ENCODE measurements at places on chromosomes 7 and 10. TPM values are rescaled to one million over a fixed set of nuclear protein-coding genes. Genes with fewer than 3 reads are reported as not detected.
A peak's percentile ranks its signal among the peaks of the same experiment; 100 is the strongest.

- no peak overlapping the region for H3K4me3 ChIP-seq
- peak; percentile 54 for DNase-seq
- peaks cover 2% of the 10 kb centered on the region for H3K4me1 ChIP-seq
- no peaks in the 10 kb centered on the region for H3K27me3 ChIP-seq
- no peak overlapping the region for H3K27ac ChIP-seq
These were observed 13.9 kb downstream of the DNAJC1 start for GRCh38 chr10:21989453-21990154.

The CLCN1 gene
- not detected for total RNA-seq

GRCh38 chr10:26468291-26468690 lies 30.1 kb downstream of the APBB1IP start:
- peaks cover 66% of the 10 kb centered on the region for H3K36me3 ChIP-seq
- H3K4me3 ChIP-seq = no peak overlapping the region
- no peak overlapping the region for H3K27ac ChIP-seq
- peaks cover 84% of the 10 kb centered on the region for H3K4me1 ChIP-seq

The CYP3A7 gene
- not detected for total RNA-seq

GRCh38 chr10:132898391-132899053 lies 43.8 kb downstream of the CFAP46 start:
- no peaks in the 10 kb centered on the region for H3K4me1 ChIP-seq
- no peak overlapping the region for H3K4me3 ChIP-seq
- H3K27ac ChIP-seq = no peak overlapping the region
- peaks cover 17% of the 10 kb centered on the region for H3K27me3 ChIP-seq
- no peak for DNase-seq

GRCh38 chr7:129163875-129164544 lies 19.5 kb downstream of the TSPAN33 start:
- H3K27me3 ChIP-seq = no peaks in the 10 kb centered on the region
- H3K27ac ChIP-seq = no peak overlapping the region
- DNase-seq = peak; percentile 52
- no peaks in the 10 kb centered on the region for H3K36me3 ChIP-seq

The GIMAP5 gene
- 63.3 TPM for total RNA-seq

The UBE2D4 gene
- 6.3 TPM for total RNA-seq

The HOXA11 gene
- total RNA-seq = not detected

DNA sequence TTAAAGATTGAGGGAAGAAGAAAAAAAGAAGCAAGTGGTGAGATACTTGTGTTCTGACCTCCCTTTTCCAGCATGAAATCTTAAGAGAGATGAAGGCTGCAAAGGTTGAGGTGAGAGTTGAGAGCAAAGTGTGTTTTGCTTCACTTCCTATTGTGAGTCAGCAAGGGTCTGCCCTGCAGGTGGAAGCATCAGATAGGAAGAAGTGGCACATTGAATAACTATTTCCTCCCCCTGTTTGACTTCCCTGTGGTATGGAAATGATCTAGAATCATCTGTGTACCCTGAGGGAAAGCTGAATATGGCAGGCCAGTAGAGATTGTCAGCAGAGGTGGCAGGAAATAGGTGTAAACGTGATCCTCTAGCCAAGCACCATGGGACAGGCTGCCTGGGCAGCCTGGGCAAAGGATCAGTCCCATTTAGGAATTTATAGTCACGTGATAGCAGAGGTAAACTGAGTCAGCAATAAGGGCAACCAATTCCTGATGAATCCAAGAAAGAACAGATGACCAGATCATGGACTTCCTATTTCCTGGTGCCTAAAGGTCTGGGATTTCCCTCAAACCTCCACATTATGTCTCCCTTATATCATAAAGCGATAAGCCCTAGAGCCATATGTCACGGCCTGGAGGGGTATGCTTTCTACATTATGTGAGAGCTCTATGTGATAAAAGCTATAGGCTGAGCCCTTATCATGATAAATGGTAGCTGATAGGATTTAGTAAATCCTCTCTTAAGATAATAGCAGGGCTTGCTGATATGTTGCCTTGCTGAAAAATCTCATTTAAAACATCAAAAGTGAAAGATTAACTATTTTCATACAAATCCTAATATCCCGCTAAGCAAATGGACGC lies 287.0 kb downstream of the MDFIC start:
- H3K27ac ChIP-seq = no peak overlapping the region
- DNase-seq = no peak
- H3K36me3 ChIP-seq = peaks cover 3% of the 10 kb centered on the region
- H3K4me3 ChIP-seq = no peak overlapping the region
- peaks cover 2% of the 10 kb centered on the region for H3K4me1 ChIP-seq

DNA sequence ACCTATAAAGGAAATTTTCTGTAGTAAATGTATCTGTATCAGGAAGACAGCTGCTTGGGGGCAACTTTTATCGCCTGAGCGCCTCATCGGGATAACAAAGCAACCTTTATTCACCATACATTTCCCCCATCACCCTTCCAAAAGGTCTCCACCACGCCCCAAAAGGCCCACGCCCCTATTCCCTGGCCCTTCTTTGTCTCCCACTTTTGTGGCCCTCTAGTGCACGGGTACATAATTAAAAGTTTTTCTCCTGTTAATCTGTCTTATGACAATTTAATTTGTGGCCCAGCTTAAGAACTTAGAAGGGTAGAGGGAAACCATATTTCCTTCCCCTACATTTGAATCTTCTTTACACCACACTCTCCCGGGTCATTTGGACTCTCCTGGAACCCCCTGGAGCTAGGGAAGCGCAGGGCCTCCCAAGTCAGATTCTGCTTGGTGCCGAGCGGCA lies 625 bp downstream of the RP9 start:
- H3K4me1 ChIP-seq = peaks cover 29% of the 10 kb centered on the region
- no peaks in the 10 kb centered on the region for H3K36me3 ChIP-seq
- peak overlapping the region; percentile 66 for H3K27ac ChIP-seq
- peak; percentile 33 for DNase-seq
- peak overlapping the region; percentile 87 for H3K4me3 ChIP-seq
- peaks cover 17% of the 10 kb centered on the region for H3K27me3 ChIP-seq

The SPDYE11 gene
- total RNA-seq = not detected

DNA sequence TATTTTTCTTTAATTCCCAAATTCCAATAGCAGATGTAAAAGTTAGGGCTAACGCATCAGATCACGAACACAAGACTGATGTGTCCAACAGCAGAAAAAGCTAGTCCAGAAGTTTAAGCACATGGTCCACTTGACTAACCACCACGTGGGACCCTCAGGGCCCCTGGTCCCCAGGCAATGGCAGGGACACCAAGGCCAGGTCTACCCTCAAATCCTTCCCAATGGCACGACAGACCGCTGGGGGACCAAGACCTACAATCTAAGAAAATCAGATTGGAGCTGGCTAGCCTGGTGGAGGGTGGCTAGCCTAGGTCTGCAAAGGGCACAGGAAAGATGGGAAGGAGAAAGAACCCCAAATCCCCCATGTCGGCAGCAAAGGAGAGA lies 1.5 kb downstream of the GIGYF1 start:
- peaks cover 9% of the 10 kb centered on the region for H3K36me3 ChIP-seq
- peak overlapping the region; percentile 87 for H3K27ac ChIP-seq
- H3K27me3 ChIP-seq = peaks cover 9% of the 10 kb centered on the region
- DNase-seq = no peak

The OPN1SW gene
- total RNA-seq = not detected

The VWA2 gene
- not detected for total RNA-seq

GRCh38 chr7:92695308-92696261 lies 105.4 kb upstream of the FAM133B start:
- H3K4me3 ChIP-seq = peak overlapping the region; percentile 44
- H3K4me1 ChIP-seq = peaks cover 34% of the 10 kb centered on the region
- no peak for DNase-seq
- peaks cover 44% of the 10 kb centered on the region for H3K36me3 ChIP-seq
- no peaks in the 10 kb centered on the region for H3K27me3 ChIP-seq

The PRTFDC1 gene
- 1.6 TPM for total RNA-seq

The TMEM26 gene
- total RNA-seq = not detected

The UPK3BL2 gene
- 24.1 TPM for total RNA-seq

DNA sequence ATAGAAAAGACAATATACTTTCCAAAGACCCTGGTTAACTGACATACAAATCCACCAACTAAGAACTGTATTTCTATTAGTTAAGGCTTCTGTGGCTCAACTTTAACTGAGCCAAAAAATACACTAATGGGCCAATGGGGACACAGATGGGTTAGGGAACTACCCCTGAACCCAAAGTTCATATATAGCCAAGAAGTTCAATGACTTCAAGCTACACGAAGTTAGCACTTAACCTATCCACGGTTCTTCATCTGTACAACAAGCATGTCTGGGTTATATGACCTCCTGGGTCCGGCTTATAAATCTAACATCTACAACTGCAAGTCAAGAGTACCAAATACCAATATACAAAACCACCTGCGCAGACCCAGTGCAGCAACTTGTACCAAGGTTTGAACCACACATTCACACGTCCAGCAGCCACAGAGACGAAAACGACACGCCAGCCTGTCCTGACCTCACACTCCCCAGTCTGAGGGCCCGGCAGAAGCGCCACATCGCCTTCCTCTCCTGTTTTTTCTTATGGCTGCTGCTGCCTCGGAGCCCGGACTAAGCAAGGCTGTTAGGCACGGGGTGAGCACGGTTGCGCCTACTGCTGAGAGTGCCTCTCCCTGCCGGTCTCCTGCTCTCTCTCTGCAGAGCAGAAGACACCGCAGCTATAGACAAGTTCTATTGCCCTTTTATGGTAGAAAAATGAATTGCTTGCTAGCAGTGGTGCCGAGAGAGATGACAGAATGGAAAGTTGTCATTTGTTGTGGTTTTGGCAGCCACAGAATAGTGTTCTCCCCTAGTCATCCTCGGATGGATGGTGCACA lies 86.3 kb downstream of the RNF216 start:
- peak overlapping the region; percentile 73 for H3K4me3 ChIP-seq
- peaks cover 94% of the 10 kb centered on the region for H3K4me1 ChIP-seq
- DNase-seq = peak; percentile 89
- peak overlapping the region; percentile 89 for H3K27ac ChIP-seq
- peaks cover 40% of the 10 kb centered on the region for H3K36me3 ChIP-seq
- H3K27me3 ChIP-seq = no peaks in the 10 kb centered on the region

The LOXL4 gene
- not detected for total RNA-seq

GRCh38 chr7:102439963-102440795 lies 6.8 kb downstream of the ORAI2 start:
- H3K27ac ChIP-seq = no peak overlapping the region
- H3K4me1 ChIP-seq = peaks cover 33% of the 10 kb centered on the region
- H3K27me3 ChIP-seq = no peaks in the 10 kb centered on the region
- no peak for DNase-seq
- H3K36me3 ChIP-seq = peaks cover 46% of the 10 kb centered on the region
- H3K4me3 ChIP-seq = no peak overlapping the region

- H3K36me3 ChIP-seq = no peaks in the 10 kb centered on the region
- no peaks in the 10 kb centered on the region for H3K27me3 ChIP-seq
- H3K4me3 ChIP-seq = no peak overlapping the region
These were observed 391.0 kb downstream of the GFRA1 start for GRCh38 chr10:115882021-115882420.

GRCh38 chr10:97911217-97911616 lies 61.6 kb downstream of the GOLGA7B start:
- no peaks in the 10 kb centered on the region for H3K4me1 ChIP-seq
- no peaks in the 10 kb centered on the region for H3K36me3 ChIP-seq
- no peak for DNase-seq
- no peak overlapping the region for H3K27ac ChIP-seq
- H3K4me3 ChIP-seq = no peak overlapping the region
- peaks cover 2% of the 10 kb centered on the region for H3K27me3 ChIP-seq

DNA sequence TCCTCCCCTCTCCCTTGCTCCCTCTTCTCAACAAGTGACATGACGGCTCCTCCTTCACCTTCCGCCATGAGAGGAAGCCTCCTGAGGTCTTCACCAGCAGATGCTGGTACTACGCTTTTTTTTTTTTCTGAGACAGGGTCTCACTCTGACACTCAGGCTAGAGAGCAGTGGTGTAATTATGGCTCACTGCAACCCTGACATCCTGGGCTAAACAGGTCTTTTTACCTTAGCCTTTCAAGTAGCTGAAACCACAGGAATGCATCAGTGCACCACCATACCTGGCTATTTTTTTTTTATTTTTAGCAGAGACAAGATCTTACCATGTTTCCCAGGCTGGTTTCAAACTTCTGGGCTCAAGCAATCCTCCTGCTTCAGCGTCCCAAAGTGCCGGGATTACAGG lies 43.6 kb downstream of the MDH2 start:
- no peak overlapping the region for H3K4me3 ChIP-seq
- H3K36me3 ChIP-seq = no peaks in the 10 kb centered on the region
- H3K4me1 ChIP-seq = no peaks in the 10 kb centered on the region
- peaks cover 8% of the 10 kb centered on the region for H3K27me3 ChIP-seq
- no peak overlapping the region for H3K27ac ChIP-seq

DNA sequence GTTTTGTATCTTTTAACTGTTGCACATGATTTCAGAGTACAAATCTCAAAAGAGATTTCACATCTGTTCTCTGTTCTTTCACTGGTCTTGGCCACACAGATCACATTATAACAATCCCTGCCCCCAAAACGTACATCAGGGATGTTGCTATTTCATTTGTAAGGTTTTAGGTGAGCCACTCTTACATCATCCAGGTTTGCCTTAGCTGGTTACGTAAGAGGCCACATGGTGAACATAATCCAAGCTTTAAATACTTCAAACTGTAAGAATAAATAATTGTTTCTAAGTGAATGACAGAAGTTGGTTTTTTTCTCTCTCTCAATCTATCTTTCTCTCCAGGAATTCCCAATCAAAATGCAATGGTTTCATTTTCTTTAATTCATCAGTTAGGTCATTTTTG lies 245.9 kb upstream of the HGF start:
- no peak for DNase-seq
- H3K27me3 ChIP-seq = no peaks in the 10 kb centered on the region
- H3K4me3 ChIP-seq = no peak overlapping the region
- no peaks in the 10 kb centered on the region for H3K36me3 ChIP-seq
- H3K4me1 ChIP-seq = no peaks in the 10 kb centered on the region
- no peak overlapping the region for H3K27ac ChIP-seq

DNA sequence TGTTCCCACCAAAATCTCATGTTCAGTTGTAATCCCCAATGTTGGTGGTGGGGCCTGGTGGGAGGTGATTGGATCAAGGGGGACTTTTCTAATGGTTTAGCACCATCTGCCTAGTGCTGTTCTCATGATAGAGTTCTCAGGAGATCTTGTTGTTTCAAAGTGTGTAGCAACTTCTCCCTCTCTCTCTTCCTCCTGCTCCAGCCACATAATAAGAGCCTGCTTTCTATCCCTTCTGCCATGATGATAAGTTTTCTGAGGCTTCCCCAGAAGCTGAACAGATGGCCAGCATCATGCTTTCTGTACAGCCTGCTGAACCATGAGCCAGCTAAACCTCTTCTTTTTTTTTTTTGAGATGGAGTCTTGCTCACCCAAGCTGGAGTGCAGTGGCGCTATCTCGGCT lies 910.6 kb downstream of the KCNMA1 start:
- DNase-seq = no peak
- H3K4me3 ChIP-seq = no peak overlapping the region
- no peak overlapping the region for H3K27ac ChIP-seq

Measured in activated CD8-positive, alpha-beta T cell treated with anti-CD3 and anti-CD28 coated beads, Interleukin-2, amount 10 ng/mL, durations not matched to agents 7 days and 5 days (primary cell).